ENCODE measurements at places on chromosomes 2 and 18.
A peak's percentile ranks its signal among the peaks of the same experiment; 100 is the strongest.

GRCh38 chr2:62567669-62568068 is 61.7 kb upstream of the TMEM17 start:
- DNase-seq, result no peak

- no peak for DNase-seq
These were observed 232.8 kb downstream of the EIPR1 start for GRCh38 chr2:3144856-3145255.

DNA sequence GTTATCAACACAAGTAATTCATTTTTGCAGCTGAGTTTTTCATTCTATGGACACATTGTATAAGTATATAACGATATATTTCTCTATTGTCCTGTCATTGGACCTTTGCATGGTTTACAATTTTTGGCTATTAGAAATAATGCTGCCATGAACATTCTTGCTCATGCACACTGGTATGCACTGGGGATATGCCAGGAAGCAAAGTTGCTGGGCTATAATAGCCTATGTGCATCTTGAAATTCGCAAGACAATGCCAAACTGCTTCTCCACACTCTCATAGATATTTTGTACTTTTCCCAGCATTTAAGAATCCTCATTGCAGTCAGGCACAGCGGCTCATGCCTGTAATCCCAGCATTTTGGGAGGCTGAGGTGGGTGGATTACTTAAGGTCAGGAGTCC is 852.6 kb upstream of the ID2 start:
- no peak for DNase-seq

DNA sequence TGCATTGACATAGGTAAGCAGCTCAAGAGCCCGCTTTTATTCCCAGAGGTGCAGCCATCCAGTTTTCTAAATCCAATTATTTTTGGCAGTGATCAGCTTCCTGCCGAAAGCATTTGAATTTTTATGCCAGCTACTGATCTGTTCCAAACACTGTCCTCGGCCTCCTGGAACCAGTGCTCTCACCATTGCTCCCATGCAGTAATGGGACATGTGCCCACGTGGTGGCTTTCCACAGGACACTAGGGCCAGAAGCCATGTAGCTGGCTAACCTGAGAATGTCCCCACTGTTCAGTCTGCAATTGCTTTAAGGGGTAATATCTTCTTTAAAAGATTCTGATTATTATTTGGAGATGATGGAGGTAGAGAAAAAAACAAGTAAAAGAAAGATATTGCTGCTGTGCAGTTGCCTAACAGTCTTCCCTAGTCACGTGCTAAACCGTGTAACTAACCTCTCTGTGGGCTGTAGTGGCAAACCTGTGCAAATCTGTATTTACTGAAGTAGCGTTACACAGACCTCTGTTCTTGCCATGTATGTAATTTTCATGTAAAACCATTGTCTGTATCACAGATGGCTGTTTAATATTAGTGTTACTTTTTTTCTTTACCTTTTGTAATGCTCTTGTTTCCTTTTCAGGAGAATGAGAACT is 13.0 kb downstream of the GRHL1 start:
- DNase-seq, result no peak

- DNase-seq, result no peak
These were observed 53.6 kb downstream of the DPYSL5 start for GRCh38 chr2:26901326-26902183.

- peak; percentile 60 for DNase-seq
These were observed at the start of gene FHL2 for GRCh38 chr2:105398336-105399206. Gene FHL2, minus strand, starts transcription at chr2:105399051. Its CDS starts 12,535 bp downstream, at chr2:105386516.

DNA sequence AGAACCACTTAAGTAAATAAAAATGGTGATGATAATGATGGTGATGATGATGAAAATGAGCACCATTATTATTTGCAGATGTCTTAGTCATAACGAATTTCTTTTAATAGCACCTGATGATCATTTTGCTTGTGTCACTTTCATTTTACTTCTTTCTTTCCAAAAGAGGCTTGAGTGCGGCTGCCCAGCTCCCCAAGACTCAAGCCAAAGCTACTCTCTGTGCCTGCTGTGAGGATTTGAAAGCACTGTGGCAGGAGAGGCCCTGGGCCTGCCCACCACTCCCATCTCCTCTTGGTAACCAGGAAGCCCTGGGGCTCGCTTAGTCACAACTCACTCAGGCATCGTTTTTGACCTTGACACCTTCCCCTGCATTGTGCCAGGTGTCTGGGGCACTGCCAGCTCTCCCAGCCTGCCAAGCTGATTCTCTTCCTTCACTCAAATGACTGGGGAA is 41.2 kb downstream of the RPL37A start:
- no peak for DNase-seq

GRCh38 chr2:224094413-224094812 is 55.3 kb upstream of the SERPINE2 start:
- no peak for DNase-seq

DNA sequence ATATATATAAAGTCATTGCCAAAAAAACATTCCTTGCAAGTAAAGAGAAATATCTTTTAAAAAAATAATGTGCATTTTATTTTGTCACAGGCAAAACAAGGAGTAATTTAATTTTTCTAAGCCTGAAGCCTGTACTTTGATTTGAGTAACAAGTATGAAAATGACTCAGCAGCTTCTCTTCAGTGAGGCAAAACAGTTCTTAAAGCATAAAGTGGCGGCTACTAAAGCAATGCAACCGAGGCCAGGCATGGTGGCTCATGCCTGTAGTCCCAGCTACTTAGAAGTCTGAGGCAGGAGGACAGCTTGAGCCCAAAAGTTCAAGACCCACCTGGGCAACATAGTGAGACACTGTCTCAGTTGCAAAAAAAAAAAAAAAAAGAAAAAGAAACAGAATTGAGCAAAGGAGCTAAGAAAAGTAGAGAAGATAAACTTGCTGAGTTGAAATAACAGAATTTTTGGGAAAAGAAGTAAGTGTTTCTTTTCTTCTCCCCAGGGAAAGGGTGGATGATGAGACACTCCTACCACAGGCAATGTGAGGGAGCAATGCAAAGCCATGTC is 29.6 kb downstream of the DOK1 start:
- DNase-seq, result no peak

GRCh38 chr2:198916548-198917080 is 541.1 kb downstream of the SATB2 start:
- no peak for DNase-seq

DNA sequence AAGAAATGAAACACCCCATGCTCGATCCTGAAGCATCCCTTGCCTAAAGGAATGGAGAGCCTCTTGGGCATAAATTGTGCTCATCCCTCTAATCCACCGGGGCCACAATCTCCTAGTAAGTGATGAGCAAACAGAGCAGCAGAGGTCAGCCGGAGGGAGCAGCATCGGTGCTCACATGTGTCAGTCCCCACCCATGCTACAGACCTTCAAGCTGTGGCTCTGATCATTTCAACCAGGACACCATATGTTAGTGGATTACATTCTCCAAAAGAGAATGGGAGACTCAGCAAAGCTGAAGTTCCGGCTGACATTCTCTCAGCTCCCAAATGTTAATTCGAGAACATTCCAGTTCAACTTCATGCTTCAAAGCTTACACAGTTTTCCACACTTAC is 75.6 kb downstream of the AAK1 start:
- no peak for DNase-seq

DNA sequence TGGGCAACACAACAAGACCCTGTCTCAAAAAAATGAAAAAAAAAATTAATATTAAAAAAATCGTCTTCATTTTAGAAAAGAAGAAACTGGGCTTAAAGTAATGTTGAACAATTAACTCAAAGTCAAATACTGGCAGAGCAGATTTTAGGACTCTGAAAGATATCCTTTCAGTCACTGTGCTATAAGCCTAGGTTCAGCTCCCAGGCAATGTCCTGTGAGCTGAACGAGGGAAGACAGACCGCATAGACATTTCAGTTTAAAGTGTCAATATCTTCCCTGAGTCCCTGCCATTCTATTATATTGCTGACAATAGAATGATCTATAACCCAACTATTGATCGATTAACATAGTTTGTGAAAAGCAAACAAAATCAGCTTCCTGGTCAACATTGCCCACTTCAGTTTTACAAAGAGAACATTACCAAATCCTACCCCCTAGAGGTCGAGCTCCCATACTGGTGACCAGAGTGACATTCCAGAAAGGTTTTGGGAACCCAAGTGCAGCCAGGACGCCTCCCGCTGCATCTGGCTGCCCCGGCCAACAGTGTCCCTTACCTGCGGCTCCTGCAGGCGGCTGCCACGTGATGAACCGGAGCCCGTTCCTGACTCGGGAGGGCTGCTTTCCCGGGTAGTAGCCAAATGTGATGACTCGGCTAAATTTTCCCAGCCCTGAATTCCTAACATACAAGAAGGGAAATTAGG is 639 bp downstream of the MRO start:
- no peak for DNase-seq

DNA sequence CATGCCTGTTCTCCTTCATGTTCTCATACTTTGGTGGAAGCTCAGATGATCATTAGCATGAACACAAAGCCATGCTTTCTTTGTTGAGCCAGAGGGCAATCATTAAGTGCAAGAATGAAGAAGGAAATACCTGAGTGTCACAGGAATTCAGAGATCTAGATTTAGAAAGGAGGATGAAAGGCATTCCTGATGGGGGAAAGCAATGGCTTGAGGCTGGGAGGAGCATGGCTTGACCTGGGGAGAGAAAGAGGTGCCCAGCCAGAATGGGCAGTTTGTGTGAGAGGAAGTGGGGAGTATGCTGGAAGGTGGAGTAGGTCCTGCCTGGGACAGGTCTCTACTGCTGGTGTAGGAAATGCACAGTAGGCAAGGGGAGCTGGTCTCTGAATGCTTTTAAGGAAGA is 35.1 kb downstream of the SLC4A3 start:
- no peak for DNase-seq

GRCh38 chr2:121819846-121820245 is 64.4 kb downstream of the TSN start:
- DNase-seq, result no peak

GRCh38 chr2:134232868-134233727 is 20.8 kb upstream of the MGAT5 start:
- no peak for DNase-seq

GRCh38 chr18:13217466-13217961 is 1.0 kb upstream of the LDLRAD4 start:
- DNase-seq, result peak; percentile 54

DNA sequence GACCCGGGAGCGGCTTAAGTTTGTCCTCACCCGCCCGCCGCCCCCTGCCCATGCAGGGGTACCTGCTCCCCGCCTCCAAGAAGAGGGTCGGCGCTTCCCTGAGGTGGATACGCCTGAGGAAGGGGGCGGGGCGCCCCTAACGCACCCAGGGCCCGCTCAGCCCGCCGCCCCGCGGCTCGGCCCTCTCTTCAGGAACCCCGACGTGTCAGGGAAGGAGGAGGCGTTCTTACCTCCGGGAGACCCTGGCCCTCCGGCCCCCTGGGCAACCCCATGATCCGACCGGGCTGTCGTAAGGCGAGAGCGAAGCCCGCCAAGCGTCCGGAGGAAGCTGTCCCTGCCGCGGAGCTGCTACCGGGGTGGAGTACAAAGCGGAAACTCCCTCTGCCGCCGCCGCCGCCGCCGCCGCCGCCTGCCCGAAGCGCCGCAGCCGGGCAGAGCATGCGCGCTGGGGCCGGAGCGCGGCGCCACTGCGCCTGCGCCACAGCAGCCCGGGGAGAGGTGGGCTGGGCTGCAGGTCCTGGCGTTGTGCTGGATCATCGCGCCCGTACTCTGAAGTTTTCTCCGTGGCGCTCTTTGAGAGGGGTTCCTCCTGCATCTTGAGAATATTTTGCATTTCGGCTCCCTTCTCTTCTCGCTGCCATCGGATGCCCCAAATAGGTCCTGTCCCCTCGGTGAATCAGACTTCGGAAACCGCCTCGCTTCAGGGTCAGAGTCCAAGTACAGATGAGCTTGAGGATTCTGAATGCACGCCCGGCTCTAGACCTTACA is at the start of gene CCDC93:
CCDC93 (minus strand) TSS at position 347 of the 768 bp plus-strand sequence; CDS start at position 272, 75 bp downstream.
- peak; percentile 81 for DNase-seq

DNA sequence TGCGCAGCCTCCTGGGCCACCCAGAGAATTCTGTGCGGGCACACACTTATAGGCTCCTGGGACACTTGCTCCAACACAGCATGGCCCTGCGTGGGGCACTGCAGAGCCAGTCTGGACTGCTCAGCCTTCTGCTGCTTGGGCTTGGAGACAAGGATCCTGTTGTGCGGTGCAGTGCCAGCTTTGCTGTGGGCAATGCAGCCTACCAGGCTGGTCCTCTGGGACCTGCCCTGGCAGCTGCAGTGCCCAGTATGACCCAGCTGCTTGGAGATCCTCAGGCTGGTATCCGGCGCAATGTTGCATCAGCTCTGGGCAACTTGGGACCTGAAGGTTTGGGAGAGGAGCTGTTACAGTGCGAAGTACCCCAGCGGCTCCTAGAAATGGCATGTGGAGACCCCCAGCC is 11.8 kb upstream of the TTLL4 start:
- no peak for DNase-seq

DNA sequence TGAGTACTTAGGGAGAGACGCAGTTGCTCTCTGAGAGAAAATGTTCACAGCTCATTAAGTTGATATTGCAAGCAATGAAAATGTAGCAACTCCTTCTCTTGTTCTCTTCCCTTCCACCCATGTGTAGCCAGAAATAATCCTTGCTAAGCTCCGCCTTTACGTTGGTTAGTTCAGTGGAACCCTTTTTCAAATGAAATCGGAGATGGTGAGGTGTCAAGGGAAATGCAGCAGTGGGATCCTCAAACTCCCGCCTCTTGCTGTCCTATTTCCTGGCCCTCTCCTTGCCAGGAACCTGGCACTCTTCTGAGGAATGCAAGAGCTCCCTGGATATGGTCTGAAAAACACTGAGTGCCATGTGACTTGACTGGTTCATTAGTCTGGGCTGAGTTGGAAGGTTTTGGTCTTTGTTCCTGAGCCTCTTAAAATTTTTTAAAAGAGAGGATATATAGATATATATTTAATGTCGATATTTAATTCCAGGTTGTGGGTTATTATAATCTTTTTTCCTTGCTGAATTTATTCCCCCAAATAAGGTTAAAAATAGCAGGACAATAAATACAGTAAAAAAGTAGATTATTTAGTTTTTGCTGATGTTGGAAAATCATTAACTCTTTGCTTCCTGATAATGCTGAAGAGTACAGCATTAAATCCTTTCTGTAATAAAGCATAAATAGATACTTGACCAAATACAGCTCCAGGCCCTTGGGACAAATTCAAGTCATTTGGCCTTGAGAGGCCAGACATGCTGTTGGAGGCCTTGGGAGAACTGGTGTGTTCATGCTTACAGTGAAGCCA is 116.2 kb downstream of the EML6 start:
- DNase-seq, result no peak

GRCh38 chr2:144241801-144242200 is 278.1 kb downstream of the ZEB2 start:
- DNase-seq, result no peak

GRCh38 chr2:181471783-181472182 is 14.6 kb downstream of the ITGA4 start:
- no peak for DNase-seq

DNA sequence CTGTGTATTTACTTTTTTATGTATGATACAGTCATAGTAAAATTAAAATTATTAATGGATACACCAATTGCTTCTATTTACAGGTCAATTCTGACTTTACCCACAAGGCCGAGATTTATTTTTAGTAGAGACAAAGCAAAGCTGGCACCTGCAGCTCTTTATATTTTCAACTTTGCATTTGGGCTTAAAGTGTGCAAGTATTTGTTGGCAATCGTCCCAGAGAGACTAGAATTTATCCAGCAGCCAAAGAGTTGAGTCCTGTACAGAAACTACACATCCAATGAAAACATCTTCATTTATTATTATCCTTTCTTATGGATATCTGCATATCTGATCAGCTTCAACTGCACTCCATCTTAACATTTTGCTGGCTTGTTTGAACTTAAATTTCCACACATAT is 485.6 kb downstream of the SOX11 start:
- no peak for DNase-seq
